MV-4-11 (cell line): ENCODE measurements at places on chromosomes 1 and 21.

DNA sequence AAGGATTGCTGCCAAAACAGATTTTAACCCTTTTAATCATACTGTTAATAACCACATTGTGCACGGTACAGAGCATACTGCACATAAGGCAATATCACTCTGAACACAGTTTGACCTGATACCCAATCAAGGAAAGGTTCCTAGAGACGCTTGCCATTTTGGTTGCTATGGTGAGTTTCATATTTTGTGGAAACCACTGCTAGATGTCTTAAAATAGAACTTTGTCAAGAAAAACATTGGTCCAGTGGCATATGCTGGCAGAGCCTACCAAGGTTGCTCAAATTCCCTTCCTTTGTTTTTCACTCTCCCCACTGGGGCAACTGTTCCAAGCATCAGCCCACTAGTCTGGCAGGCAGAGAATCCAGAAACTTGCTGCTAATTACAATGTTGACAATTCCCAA lies 114.8 kb upstream of the DPYD start:
- no peak for DNase-seq

GRCh38 chr1:211951856-211952255 lies 83.5 kb downstream of the INTS7 start:
- no peak for DNase-seq

GRCh38 chr1:93442741-93443140 lies 5.2 kb upstream of the FNBP1L start:
- no peak for DNase-seq

- DNase-seq: peak; percentile 7
Observed at GRCh38 chr1:21539933-21540332, 30.7 kb downstream of the ALPL start.

DNA sequence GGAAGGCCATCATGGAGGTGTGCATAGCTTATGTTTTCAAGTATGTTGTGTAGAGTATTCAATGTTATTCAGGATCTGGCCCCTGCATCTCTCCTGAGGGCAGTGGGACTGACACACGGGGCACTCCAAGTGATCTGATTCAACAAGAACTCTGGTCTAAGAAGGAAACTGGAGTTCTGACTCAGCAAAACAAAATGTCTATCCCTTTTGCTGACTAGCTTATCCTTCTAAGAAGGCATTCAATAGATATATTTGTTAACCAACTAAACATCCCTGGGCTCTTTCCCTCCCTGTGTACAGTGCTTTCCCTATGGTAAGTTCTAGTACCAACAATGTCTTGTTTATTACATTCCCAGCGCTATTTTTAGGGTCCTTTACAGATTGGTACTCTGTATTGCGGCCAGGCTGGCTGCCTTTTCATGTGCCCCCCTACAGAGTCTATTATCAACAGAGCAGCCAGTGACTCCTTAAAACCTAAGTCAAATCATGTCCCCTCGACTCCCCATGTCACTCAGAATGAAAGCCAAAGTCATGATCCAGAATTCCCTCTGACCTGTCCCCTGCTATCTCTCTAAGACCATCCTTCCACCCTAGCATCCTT lies 304.9 kb downstream of the KCNH1 start:
- no peak for DNase-seq

GRCh38 chr1:92964316-92964715 lies 3.1 kb upstream of the DIPK1A start:
- no peak for DNase-seq

- DNase-seq: no peak
Observed at GRCh38 chr1:197567442-197567841, 207.8 kb downstream of the DENND1B start.
